Cerebellar cortex (tissue), 1 donor: ENCODE measurements at places on chromosomes 2 and 18.

- DNase-seq, result no peak
These were observed 335.7 kb downstream of the PARD3B start for GRCh38 chr2:204880928-204881327.

GRCh38 chr2:22999951-23000350, 385.0 kb upstream of the KLHL29 start:
- no peak for DNase-seq

DNA sequence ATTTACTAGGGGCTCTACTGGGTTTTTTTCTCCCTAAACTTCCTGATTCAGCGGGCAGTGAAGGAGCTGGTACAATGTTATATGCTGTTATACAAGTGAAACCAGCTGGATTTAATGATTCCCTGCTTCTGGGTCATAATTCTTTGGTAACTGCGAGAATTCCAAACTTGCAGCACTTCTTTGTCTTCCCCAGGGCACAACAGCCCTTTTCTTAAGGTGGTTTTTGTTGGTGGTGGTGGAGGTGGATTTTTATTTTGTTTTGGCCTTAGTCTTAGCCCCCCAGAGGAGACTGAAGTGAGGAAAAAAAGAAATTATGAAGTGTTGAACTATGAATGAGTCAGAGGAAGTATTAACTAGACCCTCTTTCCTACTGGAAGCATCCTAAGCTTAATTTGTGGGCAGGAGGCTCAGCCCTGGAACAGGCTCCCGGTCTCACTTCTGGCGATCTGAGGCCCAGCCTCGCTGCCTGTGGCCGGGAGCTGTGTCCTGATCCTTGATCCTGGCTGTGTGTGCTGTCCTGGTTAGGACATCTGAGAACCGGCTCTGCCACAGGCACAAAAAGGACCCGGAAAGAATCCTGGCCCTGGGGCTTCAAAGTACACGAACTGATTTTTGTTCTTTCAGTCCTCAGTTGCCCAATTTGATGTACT, 141.9 kb downstream of the LYPD6B start:
- DNase-seq, result no peak

DNA sequence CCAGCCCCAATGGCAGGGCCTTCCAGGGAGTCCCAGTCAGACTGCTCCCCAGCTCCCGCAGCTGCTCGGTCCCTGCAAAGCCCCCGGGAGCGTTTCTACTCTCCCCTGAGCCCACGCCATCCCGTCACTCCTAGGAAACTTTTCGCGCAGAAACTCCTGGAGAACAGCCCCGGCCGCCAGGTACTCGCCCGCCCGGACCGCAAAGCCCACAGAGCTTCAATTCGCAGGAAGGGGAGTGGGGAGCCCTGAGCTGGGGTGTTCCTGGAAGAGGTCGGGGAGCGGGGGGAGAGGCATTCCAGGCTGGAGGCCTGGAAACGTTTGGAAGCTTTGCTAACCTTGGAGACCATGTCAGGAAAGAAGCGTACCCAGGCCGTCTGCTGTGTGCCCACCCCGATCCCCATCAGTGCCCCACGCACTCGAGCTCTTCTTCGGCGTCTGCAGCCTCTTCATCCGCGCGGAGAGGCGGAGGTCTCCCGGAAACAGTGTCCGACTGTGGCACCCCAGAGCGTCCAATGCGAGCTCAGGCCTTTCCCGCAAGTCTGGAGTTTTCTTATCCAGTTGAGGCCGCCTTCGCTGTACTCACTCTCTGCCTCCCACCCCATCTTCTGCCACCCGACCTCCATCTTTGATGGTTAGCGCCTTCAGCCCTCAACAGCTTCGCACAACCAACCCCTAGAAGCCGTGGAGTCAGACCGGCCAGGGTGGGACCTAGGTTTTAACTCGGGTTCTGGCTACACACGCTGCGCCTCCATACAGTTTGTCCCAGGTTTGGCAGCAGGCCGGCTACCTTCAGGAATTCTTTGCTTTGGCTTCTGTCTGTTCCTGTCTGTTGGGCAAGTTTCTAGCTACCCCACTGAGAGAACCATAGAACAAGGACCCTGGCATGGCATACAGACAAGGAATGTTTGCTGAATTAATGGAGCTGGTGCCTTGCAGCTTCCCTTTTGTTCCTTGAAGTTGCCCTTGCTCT, 3.7 kb downstream of the PCGF1 start:
- DNase-seq, result no peak

- peak; percentile 52 for DNase-seq
These were observed 217.2 kb downstream of the TNS1 start for GRCh38 chr2:217785544-217786045.

DNA sequence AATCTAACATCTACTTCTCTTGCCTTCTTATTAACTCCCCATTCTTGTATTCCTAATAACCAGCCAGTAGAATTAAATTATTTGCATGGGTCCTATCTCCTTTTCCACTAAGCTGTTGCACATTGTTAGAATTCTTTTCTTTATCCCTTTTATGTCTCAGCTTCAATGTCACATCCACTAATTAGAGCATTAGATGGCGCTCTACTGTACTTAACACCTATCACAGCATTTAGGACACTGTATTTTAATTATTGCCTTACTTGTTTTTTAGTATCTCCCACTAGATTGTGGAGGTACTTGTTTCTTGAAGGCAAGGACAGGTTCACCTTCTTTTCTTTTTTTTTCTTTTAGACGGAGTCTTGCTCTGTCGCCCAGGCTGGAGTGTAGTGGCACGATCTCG, 3.8 kb downstream of the LIPT1 start:
- DNase-seq, result no peak

DNA sequence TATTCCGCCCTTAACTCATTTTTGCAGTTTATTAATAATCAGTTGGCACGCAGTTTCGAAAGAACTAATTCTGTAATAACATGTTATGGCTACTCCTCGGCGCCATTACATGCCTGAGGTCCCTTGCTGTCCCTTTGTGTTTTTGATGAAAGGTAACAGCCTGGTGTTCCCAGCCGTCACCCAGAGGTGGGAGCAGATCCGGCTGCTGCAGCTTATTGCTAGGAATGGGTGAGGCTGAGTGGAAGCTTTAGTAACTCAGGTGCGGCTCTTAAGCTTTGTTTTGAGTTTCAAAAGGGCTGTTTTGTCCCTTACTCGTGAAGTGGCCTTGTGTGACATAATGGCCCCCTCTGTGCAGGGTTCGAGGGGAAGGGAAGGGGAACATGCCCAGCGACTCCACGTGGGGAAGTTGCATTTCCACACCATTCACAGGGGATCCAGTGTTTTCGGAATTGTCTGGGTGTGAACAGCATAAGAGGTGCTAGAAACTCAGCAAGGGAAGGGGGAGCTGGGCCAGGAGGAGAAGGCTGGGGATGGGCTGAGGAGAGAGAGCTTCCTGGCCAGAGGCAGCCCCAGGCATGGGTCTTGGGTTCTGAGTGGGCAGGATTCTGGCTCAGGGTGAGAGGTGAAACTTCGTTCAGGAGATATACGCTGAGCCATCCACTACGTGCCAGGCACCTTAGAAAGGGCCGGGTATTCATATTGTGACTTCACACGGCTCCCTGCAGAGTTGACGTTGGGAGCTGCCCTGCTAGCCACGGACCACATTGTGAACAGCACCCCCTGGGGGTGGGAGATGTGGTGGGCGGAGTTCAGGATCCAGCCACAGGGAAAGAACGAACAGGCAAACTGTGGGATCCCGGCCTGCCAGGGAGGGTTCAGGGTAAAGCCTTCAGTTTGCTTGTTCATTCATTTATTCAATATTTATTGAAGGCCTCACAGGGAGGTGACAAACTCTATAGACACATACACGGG, 84.4 kb downstream of the TGOLN2 start:
- no peak for DNase-seq

- no peak for DNase-seq
These were observed 46.6 kb upstream of the GALR1 start for GRCh38 chr18:77203071-77203470.

- peak; percentile 39 for DNase-seq
These were observed 590 bp downstream of the EIF2B4 start for GRCh38 chr2:27369471-27370025.

DNA sequence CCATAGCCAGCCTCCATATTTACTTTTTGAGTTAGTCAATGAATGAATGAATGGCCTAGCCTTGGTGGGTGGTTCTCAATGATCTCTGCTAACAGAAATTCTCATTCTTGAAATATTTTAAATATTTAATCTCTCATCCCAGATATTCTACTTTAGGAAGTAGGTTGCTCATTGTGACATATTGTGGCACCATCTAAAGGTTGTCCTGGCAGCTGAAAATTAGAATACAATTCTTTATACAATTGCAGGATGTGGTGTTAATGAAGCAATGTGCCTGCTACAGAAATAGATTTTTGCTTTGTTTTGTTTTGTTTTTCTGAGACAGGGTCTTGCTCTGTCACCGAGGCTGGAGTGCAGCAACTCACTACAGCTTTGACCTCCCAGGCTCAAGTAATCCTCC, 35.8 kb downstream of the SCG2 start:
- no peak for DNase-seq

- no peak for DNase-seq
These were observed 34.6 kb downstream of the SH3BP4 start for GRCh38 chr2:234986390-234986789.

DNA sequence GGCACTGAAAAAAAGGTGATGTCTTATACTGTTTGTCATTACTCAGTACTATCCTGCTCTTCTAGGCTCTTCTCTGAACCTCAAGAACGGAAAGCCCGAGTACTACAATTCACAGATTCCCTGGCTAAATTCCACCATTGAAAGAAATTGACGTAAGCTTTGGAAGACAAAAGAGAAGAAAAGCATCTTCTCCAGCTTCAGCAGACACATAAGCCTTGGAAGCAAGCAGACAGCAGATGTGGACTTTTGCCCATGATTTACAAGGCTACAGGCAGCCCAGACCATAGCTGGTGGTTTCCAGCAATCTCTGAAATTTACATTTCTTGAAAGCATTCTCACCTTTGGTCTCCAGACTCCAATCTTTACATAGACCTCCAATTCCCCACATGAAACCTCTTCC, 289.0 kb downstream of the C1D start:
- no peak for DNase-seq

- peak; percentile 9 for DNase-seq
These were observed 106.2 kb upstream of the BZW1 start for GRCh38 chr2:200705305-200706041.

DNA sequence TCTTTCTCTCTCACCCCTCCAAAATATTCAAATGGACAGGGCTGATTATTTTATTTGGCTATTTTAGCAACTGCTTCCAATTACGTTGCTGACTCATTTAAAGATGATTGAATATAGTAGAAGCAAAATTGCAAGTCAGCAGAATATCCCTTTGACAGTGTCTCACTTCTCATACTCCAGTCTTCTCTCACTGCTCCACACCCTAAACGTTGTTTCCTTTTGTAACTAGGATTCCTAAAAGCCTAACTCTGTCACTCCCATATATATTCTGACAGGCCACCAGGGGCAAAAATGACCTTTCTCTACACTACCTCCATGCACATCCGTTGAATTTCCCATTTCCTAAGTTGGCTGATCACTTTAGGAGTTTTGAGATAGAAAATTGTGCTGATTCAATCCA, 351.1 kb downstream of the RND3 start:
- no peak for DNase-seq

GRCh38 chr2:181910028-181910831, 18.7 kb downstream of the ITPRID2 start:
- DNase-seq, result no peak

DNA sequence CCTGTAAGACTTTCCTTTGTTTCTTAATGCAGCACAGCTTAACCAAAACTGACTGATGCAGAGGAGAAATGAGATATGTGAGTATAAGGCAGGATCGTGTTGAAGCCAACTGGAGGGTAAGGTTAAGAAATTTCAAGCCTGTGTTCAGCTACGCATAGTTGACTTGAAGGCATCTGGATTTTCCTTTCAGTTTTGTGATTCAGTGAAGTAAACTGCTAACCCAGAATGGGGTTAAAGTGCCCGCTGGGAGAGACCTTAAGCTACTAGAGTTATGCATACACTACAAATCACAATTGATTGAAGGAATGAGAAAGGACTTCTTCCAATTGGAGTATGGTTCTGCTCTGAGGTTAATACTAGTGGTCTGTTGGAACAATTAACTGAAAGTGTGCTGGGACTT, 22.6 kb downstream of the THSD7B start:
- no peak for DNase-seq

- no peak for DNase-seq
These were observed 17.0 kb downstream of the SH3BP4 start for GRCh38 chr2:234968631-234969305.

GRCh38 chr2:40242315-40242714, 209.6 kb downstream of the SLC8A1 start:
- no peak for DNase-seq

DNA sequence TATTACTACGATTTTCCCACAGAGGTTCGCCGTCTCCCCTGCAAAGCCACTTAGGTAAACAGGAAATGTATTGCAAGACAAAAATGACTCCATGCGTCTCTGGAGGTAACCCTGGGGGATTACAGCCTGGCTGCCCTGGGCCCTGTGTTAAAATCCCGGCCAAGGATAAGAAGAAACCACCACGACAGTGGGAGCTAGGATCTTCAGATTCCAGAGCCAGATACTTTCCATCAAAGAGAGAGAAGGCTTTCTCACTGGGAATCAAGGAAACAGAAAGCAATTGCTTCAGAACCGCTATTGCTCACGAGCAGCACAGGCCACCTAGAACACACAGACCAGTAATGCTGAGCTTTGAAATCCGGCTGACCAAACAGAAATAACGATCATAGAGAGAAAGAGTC, 97.9 kb upstream of the ZNF516 start:
- DNase-seq, result no peak

GRCh38 chr2:13821255-13821880, 811.1 kb upstream of the LRATD1 start:
- no peak for DNase-seq

- no peak for DNase-seq
These were observed 116.2 kb downstream of the EML6 start for GRCh38 chr2:54839461-54840255.

- DNase-seq, result no peak
These were observed 22.9 kb downstream of the RTTN start for GRCh38 chr18:70182548-70182947.

- DNase-seq, result no peak
These were observed 113.6 kb downstream of the CDH2 start for GRCh38 chr18:28063271-28063761.

DNA sequence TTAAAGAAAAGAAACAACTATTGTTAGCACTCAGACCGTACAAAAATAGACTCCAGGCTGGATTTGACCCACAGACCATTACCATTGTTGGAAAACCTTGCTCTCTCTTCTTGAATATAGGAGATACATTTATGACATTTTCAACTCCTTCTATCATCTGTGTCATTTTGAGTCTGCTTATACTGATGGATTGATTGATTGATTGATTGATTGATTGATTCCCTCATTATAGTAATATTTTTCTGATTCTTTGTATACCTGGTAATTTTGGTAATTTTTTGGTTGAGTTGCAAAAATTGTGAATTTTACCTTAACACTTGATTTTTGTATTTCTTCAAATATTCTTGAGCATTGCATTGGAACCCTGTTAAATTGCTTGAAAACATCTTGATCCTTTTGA, 114.2 kb upstream of the KLHL29 start:
- no peak for DNase-seq
